Activated CD8-positive, alpha-beta T cell treated with anti-CD3 and anti-CD28 coated beads for 36 hours (primary cell): ENCODE measurements at places on chromosomes 3 and 15. TPM values are rescaled to one million over a fixed set of nuclear protein-coding genes. Genes with fewer than 3 reads are reported as not detected.

CIDEC gene
- not detected for total RNA-seq

DOCK3 gene
- total RNA-seq = 4.2 TPM

PRRT3 gene
- total RNA-seq = 5.7 TPM

RLBP1 gene
- total RNA-seq = not detected

SNUPN gene
- 28.2 TPM for total RNA-seq

CRABP1 gene
- total RNA-seq = not detected

GNAT1 gene
- 0.11 TPM for total RNA-seq

GOLGA6B gene
- total RNA-seq = not detected

SOX2 gene
- total RNA-seq = not detected

FEZF2 gene
- total RNA-seq = not detected

IMPG2 gene
- total RNA-seq = 0.14 TPM

CCDC54 gene
- not detected for total RNA-seq

APOD gene
- total RNA-seq = not detected

SCN5A gene
- total RNA-seq = 0.52 TPM

CLK3 gene
- total RNA-seq = 159 TPM

MYH15 gene
- 0.09 TPM for total RNA-seq

PEX5L gene
- total RNA-seq = not detected

GABRB3 gene
- total RNA-seq = not detected

VGLL3 gene
- total RNA-seq = not detected

CCR8 gene
- 0.34 TPM for total RNA-seq

GMNC gene
- total RNA-seq = not detected

GXYLT2 gene
- total RNA-seq = 0.92 TPM

TUSC7 gene
- total RNA-seq = not detected

MTMR10 gene
- 13.2 TPM for total RNA-seq

ISLR2 gene
- not detected for total RNA-seq

TOPBP1 gene
- total RNA-seq = 80.1 TPM

CD86 gene
- 0.52 TPM for total RNA-seq

CLDN16 gene
- total RNA-seq = not detected

MITF gene
- total RNA-seq = not detected
